ENCODE measurements at places on chromosomes 7 and 10. TPM values are rescaled to one million over a fixed set of nuclear protein-coding genes. Genes with fewer than 3 reads are reported as not detected.

Gene PRSS37
- total RNA-seq, result not detected

Gene IL6
- 0.52 TPM for total RNA-seq

Gene DENND2A
- 14.0 TPM for total RNA-seq

Gene HOXA11
- not detected for total RNA-seq

Gene CYP3A4
- total RNA-seq, result 9.7 TPM

Gene PLXDC2
- total RNA-seq, result 92.0 TPM

Gene NUTM2E
- 0.06 TPM for total RNA-seq

Gene PGAM2
- total RNA-seq, result 12.9 TPM

Gene SLC18A3
- 0.20 TPM for total RNA-seq

Gene NPFFR1
- 0.03 TPM for total RNA-seq

All from mucosa of gallbladder (tissue), 1 donor.